BJ (cell line): ENCODE measurements at places on chromosomes 2 and 18. TPM values are rescaled to one million over a fixed set of nuclear protein-coding genes. Genes with fewer than 3 reads are reported as not detected.

SLC5A7 gene
- polyA plus RNA-seq, result not detected in 2 replicates

DNA sequence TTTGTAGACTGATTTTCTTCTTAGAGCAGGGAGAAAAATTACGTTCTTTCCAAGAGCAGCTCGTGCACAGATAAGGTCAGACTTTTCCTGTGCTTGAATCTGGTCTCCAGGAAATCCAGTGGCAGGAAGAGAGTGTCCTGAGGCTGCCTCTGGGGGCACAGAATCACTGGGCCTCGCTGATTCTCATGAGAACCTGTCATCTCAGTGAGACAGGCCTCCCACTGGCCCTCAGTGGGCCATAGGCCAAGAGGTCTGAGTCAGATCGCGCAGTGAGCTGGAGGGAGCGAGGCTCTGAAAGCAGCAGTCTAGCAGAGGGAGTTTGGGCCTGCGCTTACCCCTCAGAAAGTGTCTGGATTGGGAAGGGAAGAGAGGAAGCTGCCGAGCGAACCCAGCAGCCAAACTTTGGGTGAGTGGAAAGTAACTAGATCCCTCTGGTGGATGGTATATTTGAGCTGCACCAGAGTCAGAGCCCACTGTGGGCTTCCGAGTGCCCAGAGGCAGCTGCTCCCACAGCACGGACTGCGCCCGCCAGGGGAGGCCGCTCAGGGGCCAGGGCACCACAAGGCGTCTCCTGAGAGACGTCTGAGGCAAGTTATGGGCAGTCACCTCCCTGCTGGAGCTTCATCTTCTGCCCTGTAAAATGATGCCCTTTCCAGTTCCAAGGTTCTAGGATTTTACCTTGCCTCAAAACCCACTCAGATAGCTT is 8.2 kb downstream of the GDF7 start:
- peak; percentile 44 for DNase-seq

DNA sequence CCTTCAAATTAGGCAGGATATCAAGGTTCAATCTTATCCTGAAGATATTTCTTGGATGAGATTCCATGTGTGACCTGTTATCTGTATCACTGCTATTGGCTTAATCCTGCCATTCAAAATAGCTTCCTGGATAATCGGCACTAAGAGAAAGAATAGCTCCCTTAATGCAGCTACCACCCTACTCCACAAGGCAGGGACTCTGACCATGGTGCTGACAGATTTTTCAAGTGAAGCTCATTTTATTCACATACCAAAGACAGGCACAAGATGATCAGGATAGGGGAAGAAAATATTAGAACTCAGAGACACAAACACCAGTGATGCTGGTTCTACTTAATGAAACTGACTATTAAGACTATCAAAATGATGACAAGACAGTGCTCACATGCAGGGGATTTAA is 74.9 kb downstream of the ORC4 start:
- DNase-seq, result no peak

DNA sequence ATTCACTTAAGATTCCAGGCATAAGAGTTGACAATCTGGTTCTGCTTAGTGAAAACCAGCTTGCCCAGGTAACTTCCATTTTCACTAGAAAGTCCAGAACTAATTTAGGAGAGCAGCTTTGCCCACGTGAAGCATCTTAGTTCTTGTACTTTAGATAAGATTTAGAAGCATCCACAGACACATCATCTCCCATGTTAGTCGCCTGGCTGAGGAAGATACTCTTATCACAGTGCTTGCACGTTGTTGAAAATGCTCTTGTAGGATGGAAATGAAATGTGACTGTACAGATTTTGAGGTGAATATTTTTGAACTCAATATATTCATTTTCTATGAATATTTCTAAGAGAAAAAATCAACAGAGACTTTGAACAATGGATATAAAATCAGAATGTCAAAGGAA is 159.7 kb downstream of the SOCS6 start:
- DNase-seq, result no peak

TNFRSF11A gene
- 0.06 TPM in 1 of 2 replicates, not detected in the other for polyA plus RNA-seq

DNA sequence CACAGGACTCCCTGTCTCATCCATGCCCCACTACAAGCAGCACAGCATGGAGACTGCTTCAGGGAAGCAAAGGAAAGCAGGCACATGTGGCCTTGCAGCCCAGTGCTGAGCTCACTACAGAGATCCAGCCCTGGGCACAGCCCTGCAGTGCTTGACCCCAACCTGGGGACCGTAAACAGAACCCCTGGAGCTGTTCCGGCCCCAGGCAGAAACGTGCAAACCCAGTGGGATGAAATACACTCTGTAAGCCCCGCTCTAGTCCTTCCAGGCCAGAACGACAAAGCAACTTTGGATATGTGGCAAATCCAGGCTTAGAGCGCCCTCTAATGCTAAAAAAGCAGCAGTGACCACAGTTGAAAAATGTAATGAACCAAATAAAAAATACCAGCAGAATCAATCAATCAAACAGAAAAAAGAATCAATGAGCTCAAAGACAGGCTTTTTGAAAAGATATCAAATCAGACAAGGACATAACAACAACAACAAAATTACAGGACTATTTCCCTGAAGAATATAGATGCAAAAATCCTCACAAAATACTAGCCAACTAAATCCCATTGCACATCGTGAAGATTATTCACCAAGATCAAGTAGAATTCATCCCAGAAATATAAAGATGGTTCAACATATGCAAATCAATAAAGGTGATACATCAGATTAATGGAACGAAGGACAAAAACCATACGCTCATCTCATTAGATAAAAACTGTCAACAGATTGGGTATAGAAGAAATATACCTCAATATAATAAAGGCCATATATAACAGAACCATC is 45.6 kb downstream of the ZNF519 start:
- no peak for DNase-seq

TTC21B gene
- 12.1 and 21.1 TPM in 2 replicates for polyA plus RNA-seq

DNA sequence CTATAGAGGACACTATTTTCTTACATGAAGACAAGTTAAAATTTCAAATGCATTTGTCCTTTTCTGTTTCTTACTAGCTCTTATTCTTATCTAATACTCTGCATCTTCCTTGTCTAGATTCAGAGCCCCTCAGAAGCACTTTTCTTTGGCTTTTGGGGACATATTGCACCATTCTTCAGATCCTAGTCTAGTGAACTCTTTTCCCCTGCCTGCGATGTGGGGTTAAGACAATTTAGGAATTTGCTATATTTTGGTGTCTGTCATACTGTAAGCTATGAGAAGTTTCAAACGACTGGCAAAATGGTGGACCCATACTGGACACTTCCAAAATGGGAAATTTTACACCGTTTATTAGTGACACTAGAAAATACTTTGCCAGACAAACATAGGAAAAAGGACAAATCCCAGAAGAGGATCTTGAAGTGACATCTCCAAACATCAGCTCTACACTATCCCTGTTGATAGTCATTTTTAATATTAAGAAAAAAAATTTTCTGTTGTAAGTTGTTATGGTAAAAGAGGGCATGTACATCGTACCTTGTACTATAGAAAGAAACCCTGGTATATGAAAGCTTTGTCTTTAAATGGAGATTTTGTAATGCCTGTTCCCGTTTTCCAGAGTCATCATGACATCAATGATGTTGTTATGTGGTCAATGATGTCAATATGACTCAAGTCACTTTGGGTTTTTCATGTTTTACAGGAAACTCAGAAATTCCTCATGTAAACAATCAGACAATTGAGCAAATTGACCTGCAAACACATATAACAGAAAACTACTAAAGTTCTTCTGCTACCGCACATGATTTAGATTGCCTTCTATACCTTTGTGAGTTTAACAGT is 4.4 kb upstream of the KYNU start:
- DNase-seq, result peak; percentile 23

CD8B2 gene
- polyA plus RNA-seq, result not detected in 2 replicates

- DNase-seq, result no peak
These were observed 39.4 kb downstream of the AGFG1 start for GRCh38 chr2:227511239-227511930.

RUFY4 gene
- not detected in 2 replicates for polyA plus RNA-seq

LRATD1 gene
- 0.11 and 0.21 TPM in 2 replicates for polyA plus RNA-seq

CDK15 gene
- polyA plus RNA-seq, result 8.2 and 11.4 TPM in 2 replicates

DNA sequence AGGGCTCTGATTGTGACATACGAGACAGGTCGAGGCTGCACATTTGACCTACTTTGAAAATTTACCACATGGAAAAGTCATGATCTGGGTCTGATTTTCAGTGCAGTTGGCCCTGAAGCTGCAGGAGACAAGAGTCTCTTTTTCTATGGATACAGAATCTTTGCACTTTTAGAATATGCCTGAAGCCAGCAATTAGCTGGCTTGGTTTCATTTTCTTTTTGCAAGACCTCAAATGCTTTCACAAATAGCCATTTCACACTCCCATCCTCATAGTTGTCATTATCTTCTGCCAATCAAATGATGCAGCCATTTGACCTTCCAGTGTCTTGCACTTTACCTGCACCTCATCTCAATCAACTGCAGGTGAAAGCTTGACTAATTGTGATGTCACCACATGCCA is 59.0 kb downstream of the GPR39 start:
- no peak for DNase-seq

IL36RN gene
- not detected in 2 replicates for polyA plus RNA-seq

CHST10 gene
- 11.5 and 11.7 TPM in 2 replicates for polyA plus RNA-seq

GRCh38 chr18:28831476-28831875 is 654.5 kb upstream of the CDH2 start:
- DNase-seq, result no peak

NOSTRIN gene
- not detected in 2 replicates for polyA plus RNA-seq

PID1 gene
- 4.9 and 8.8 TPM in 2 replicates for polyA plus RNA-seq

NBAS gene
- 35.6 and 45.2 TPM in 2 replicates for polyA plus RNA-seq

- DNase-seq, result no peak
These were observed 137.5 kb downstream of the TPO start for GRCh38 chr2:1550658-1551316.

GRCh38 chr2:224147174-224147573 is 108.1 kb upstream of the SERPINE2 start:
- no peak for DNase-seq

PPP1R7 gene
- 45.8 and 63.0 TPM in 2 replicates for polyA plus RNA-seq

DNA sequence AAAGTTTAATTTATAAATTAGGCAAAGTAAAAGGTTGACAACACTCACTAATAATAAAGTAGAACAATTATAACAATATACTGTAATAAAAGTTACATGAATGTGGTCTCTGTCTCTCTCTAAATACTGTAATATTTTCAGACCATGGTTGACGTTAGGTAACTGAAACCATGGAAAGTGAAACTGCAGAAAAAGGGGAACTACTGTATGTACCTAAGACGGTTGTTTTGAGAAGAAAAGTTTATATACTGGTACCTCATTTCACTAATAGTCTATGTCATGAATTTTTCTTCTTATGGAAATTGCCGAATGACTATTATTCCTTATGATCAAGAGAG is 166.7 kb upstream of the ZNF521 start:
- no peak for DNase-seq

DNA sequence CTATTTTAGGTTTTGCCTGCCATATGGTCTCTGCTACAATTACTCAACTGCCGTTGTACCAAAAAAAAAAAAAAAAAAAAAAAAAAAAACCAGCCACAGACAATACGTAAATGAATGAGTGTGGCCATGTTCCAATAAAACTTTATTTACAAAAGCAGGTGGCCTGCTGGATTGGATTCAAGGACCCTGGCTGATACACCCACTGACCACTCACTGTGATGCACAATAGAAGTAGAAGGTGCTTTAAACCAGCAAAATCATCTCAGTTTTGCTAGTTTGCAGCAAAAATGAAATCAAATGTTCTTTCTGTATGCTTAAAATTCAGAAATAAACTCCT is 137.4 kb downstream of the AKAIN1 start:
- no peak for DNase-seq

DNA sequence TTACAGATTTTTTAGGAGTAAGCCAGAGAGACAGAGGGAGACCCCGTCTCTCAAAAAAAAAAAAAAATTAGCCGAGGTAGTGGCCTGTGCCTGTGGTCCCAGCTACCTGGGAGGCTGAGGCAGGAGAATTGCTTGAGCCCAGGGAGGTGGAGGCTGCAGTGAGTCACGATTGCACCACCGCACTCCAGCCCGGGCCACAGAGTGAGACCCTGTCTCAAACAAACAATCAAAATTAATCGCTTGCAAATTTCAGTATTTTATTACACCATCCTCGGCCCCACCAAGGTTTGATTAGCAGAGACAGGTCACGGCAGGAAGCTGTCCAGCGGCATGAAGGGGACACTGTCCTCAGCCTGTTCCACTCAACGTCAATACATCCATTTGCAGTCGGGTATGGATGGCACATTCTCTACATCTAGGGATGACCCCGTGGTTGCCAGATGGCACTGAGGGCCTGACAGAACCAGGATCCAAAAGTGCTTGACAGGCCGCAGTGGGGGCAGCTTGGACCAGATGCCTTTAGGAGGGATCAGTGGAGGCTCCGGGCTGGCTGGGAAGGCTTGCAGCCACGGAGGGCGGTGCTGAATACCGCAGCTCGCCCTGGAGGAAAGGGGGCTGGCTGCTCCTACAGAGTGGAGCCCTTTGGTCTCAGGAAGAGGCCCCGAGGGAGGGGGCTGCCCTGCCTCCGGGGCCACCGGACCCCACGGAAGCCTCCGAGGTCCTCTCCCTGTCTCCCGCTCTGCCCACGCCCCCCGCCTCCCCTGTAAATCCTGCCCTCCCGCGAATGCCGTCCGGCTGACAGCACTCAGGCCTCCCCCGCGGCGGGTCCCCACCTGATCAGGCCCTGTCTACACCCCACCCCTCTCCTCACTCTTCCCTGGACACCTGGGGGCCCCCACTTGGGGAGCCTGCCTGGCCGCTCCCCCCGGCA is 13.1 kb downstream of the ASPRV1 start:
- no peak for DNase-seq

DNA sequence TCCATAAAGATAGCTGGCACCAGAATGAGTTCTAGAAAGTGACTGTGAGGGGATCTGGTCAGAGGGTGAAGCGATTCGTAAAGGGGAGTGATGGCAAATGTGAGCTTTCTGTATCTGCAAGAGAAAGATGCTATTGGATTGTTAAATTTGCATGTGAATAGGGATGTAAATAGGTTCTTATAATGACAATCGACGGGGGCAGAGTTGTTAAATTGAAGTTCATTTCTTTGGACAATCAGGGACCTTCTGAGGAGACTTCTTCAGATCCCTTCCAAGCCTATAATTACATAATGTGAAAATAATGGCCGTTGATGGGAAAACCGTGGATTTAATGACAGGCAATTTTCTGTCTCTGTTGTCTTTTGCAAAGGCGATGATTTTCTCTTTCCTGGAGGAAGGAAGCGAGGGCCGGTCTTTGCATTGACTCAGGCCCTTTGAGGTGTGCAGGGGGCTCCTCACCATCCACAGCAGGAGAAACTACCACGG is 52.2 kb upstream of the TMEM18 start:
- DNase-seq, result no peak
